Muscle of back (tissue), 13 donors: ENCODE measurements at places on chromosomes 5 and 9.
A peak's percentile ranks its signal among the peaks of the same experiment; 100 is the strongest.

GRCh38 chr5:172165465-172165864 is 22.6 kb downstream of the STK10 start:
- DNase-seq, result no peak

DNA sequence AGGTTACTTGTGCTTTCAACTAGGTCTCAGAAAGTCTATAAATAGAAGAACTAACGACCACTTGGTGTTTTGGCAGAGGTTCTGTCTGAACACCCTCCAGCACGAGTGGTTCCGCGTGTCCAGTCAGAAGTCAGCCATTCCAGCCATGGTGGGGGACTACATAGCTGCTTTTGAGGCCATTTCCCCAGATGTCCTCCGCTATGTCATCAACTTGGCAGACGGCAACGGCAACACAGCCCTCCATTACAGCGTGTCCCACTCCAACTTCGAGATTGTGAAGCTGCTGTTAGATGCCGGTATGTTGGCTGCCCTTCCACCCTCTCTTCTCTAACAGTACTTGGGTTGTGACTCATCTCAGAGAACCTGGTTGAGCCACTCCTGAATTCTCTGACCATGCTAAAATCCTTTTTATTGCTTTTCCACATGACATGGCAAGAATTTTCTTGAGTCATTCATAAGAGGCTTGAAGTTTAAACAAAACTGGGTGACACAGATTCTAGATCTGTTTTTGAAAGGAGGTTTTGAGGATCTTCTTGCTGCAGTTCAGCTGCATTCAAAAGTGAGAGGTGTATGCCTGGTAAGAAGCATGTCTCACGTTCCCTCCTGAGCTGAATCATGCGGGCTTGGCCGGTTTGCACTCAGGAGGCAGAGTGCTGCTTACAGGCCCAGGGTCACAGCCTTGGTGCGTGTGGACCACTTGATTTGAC is 103.1 kb upstream of the DMRT1 start:
- peak; percentile 48 for DNase-seq

DNA sequence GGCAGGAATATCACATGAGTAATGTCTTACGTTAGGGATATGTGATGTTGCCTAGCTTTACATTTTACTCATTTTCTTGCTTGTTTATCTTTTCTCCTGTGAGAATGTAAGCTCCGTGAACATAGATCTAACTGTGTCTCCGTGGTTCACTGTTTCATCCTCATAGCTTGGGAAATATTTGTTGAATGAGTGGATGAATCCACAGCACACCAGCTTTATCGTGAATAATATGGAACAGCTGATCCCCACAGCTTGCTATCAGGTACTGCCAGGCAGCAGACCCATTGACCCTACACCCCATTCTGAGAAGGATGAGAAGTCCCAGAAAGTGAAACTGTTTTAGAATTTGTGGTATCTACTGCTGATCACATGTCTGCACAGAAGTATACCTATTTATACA is 106.8 kb upstream of the FBN2 start:
- DNase-seq, result no peak

- DNase-seq, result no peak
Observed at GRCh38 chr5:55364537-55365055, 56.8 kb downstream of the MTREX start.

DNA sequence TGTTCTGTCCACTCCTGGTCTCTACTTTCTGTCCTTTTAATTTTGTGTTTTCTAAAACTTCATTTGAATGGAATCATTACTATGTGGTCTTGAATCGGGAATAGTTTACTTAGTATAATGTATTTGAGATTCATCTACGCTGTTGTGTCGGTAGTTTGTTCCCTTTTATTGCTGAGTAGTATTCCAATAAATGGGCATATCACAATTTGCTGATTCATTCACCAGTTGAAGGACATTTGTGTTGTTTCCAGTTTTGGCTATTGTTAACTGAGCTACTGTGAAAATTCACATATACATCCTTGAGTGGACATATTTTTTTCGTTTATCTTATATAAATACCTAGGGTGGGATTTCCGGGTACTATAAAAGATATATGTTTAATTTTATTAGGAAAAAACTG is 19.5 kb upstream of the PPARGC1B start:
- DNase-seq, result no peak

DNA sequence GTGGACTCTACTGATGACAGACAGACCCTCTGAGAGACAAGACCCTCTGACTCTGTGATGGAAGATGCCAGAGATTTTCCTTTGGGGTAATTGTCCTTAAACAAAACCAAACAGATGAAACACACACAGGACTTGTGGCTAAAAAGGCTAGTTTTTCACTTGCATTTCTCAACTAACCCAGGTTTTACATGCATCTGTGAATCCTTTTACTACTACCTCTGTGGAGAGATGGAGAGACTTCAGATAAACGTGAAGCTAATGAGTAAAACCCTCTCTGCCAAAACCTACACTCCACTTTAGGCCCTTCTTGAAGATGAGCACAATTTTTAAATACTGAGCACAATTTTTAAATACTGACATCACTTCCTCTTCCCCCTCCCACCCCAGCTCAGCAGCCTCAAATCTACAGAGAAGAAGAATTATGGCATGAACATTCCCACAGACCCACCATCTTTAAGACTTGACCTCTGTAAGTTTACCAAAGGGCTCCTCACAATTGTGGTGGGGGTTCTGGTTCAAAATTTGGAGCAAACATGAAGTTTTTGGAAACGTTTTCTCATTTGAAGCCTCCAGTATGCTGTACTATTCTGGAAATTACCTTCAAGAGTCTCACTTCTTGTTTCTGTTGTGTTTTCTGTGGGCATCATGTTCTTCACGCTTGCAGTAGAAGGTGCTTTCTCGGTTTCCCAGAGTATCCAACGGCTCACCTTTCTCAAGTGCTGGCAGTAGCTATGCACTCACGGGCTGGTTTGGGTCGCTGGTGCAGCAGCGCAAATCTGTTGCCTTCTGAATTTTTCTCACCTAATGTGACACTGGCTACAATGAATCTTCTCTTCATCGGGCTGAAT is 42.7 kb downstream of the ACER2 start:
- no peak for DNase-seq

GRCh38 chr5:105735704-105736103 is 1935.0 kb downstream of the EFNA5 start:
- peak; percentile 49 for DNase-seq

- DNase-seq, result no peak
Observed at GRCh38 chr5:179973391-179973790, 65.7 kb upstream of the TBC1D9B start.

GRCh38 chr9:91777292-91777830 is 172.7 kb downstream of the ROR2 start:
- DNase-seq, result peak; percentile 74

- DNase-seq, result no peak
Observed at GRCh38 chr9:91275655-91276054, 86.1 kb downstream of the AUH start.

DNA sequence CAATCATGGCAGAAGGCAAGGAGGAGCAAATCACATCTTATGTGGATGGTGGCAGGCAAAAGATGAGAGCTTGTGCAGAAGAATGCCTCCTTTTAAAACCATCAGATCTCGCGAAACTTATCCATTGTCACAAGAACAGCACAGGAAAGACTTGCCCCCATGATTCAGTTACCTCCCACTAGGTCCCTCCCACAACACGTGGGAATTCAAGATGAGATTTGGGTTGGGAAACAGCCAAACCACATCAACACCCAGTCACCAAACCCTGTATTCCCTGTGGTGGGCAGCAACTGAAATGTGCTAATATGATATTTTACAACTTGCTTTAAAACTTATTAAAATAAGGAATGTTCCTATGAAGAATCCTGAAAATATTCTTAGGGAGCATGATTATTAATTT is 54.2 kb downstream of the RASGRF2 start:
- no peak for DNase-seq

DNA sequence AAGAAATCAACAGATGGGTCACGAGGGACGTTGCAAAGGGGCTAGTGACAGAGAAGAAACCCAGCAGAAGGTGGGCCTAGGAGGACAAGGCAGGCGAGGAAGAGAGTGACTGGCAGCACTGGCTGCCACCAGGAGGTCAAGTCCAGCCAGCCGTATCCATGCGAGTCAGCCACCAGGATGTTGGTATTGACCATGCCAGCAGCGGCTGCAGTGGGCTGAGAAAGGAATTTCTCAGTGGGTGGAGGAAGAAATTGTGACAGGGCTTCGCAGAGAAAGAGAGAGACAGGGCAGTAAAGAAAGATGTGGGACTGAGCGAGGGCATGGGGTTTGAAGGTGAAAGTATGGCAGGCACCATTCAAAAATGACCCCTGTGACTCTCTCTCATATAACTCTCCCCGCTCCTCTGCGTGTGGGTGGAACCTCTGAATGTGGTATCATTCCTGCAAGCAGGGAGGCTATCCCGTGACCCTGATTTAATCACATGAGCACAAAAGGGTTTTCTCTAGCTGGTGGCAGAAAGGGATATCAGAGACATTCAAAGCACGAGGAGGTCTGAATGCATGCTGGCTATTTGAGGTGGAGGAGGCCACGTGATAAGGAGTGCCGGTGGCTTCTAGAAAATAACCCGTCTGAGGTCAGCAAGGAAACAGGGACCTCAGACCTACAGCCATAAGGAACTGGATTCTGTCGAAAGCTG is 45.4 kb upstream of the FBXW11 start:
- no peak for DNase-seq

DNA sequence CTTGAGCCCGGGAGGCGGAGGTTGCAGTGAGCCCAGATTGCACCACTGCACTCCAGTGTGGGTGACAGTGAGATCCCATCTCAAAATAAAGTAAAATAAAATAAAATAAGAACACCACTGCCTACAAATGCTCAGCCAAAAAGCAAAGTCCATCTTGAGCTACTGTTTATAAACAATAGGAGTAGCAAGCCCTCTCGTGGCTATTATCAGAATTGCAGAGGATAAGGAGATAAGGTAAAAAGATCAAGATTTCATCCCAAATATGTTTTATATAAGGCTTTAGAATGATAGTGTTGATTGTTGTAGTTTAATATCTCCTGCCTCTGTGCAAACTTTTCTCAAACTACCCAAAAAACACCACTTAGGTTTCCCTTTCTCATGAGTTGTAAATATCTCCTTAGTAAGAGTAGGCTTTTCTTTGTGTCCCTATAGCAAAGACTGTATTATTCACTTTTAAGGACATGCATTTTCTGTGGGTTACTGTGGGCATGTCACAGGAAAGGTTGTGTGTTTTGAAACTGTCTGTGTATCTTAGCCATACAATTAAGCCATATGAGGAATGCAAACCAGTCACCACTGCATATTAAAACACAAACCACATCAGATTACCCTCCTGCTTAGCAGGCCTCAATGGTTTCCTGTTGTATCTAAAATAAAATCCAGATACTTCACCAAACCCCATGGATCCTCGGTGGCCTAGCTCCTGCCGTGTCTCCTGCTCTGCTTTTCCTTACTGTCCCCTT is 31.8 kb upstream of the CKS2 start:
- peak; percentile 71 for DNase-seq

DNA sequence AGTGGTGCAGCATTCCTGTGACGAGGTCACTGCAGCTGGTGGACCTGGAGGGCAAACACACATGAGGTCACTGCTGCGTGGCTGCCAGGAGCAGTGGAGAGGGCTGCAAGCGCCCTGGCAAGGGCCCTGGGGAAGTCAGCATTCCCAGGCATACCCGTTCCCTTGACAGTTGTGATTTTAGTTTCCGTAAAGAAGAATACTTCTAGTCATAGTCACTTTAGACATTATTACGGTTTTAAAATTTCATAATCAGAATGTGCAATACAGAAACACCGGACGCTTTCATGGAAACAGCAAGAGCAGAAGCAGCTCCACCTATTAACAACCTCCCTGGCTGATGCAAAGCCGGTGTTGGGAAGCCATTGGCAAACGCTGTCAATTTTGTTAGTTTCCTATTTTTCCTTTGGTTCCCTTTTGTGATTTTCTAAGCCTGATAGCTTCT is 129.8 kb downstream of the GADD45G start:
- no peak for DNase-seq

DNA sequence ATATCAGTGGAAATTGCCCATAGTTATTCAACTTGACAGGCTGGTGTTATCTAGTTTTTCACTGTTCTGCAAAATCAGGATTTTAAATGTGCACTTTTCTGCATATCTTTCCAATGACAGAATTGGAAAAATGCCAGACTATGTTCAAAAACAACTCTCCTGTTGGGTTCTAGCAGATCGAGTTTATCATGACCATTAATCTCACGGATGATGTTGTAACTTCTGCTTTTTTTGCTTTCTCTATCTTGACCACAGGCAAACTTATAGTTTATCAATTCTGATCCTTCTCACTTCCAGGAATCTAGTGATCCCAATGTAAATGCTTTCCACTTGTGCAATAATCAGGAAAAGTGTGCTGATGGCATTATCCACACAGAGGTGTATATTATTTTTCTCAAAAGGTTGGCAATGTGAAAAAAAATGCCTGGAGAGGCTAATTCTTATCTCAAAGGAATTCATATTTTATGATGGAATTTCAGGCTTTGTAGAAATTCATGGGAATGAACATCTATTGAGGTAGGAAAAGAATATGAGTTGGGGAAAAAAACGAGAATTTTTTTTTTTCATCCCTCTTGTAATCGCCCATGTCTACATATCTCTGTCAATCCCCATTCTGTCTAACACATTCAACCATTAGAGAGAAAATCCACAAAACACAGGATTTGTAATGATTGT is 73.6 kb upstream of the DAB2 start:
- DNase-seq, result no peak

GRCh38 chr5:173831196-173831914 is 56.8 kb upstream of the CPEB4 start:
- no peak for DNase-seq

DNA sequence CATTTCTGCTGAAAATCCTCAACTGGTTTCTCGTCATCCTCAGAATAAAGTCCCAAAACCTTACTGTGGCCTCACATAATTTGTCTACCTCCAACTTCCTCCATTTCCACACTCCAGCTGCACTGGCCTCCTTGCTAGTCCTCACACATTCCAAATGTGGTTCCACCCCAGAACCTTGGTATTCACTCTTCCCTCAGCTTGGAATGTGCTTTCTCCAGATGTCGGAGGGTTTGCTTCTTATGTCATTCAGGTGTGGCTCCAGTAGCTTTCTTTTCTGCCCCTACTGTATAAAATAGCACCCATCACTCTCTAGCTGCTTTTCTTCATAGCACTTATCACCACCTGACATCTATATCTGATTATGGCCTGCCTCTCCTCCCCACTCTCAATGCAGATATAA is 102.5 kb upstream of the IFNK start:
- DNase-seq, result no peak

DNA sequence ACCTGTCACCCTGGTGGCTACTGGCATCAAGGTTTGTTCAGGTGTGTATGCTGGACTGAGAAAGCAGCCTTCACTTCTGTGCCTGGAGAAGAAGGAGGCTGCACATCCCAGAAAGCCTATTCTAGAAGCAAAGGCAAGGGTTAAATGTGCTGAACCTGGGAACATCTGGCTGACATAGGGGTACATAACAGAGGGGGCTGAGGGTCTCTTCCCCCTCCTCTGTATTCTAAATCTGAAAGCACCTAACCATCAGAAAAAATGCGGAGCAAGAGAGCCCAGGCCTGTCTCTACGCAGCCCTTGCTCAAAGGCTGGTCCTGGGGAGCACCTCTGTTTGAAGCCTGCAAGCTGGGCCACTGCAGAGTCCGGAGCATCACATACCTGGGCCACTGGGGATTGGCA is 53.2 kb upstream of the FSTL4 start:
- no peak for DNase-seq
